ENCODE measurements at places on chromosomes 4 and X. TPM values are rescaled to one million over a fixed set of nuclear protein-coding genes. Genes with fewer than 3 reads are reported as not detected.

The POU4F2 gene
- total RNA-seq: not detected

DNA sequence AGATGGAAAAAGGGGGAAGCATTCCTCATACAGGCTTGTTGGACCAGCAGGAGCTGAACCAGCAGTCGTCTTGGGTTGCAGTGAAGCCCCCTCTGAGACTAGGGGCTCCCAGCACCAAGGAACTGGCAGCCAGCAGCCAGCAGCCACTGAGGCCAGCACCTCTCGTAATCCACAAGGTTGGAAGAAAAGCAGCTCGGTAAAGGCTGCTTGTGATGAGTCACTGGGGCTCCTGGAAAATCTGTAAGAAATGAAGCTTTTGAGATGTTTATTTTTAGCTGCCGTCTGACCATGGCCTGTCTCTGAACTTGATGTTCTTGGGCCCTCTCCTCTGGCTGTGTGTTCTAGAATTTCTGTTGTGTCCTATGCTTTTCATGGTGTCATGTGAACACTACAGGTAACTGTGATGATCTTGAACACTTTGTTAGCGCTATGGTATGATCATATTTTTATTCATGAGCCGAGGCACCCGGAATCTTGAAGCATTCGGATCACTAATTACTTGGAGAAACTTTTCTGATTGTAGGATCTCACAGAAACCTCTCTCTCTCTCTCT is 18.6 kb downstream of the CLCN4 start:
- H3K4me3 ChIP-seq: no peak overlapping the region
- H3K27me3 ChIP-seq: peaks cover 20% of the 10 kb centered on the region
- ATAC-seq: no peak
- no peaks in the 10 kb centered on the region for H3K4me1 ChIP-seq

DNA sequence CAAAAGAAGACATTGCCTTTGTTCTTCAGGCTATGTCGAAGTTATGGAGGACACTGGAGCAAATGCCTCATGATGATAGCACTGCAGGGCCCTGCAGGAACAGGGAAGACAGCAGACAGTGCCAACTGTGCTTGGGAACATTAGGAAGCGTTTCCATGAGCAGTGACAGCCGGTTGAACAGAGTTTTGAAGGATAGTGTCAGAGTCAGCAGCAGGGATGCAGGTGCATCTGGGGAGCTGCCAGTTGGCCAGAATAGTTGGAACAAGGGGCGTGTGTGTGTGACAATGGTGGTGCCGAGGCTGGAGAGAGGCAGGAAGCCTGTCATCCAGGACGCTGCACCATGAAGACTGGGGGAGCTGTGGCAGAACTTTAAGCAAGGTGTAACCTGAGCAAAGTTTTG is 88.6 kb downstream of the SHROOM3 start:
- H3K4me3 ChIP-seq: no peak overlapping the region
- no peaks in the 10 kb centered on the region for H3K36me3 ChIP-seq
- ATAC-seq: no peak
- H3K27ac ChIP-seq: no peak overlapping the region

DNA sequence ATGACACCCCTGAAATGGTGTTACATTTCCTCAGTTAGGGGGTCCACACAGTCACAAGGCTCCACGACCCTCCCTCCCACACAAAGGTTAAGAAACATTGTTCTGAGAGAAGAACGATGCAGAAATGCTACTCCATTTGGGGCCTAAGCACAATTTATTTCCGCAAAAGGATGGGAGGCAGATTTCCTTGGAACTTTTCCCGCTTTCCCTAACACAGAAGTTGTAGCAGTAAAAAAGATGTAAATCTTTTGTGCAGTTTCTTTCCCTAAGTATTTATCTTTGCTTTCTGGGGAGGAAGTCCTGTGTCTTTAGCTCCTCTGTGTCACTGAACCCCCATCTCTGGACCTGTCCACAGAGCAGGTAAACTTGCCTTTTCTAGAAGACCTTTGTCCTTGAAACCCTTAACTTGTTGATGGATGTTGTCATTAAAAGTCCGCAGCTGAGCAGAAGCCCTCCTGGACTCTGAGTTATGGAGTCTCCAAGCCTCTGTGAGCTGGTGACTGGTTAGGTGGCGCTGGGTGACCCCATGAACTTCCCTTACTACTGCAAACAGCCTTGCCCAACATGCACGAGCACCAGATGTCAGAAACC is 67.2 kb upstream of the SHISA3 start:
- H3K27ac ChIP-seq: no peak overlapping the region
- peaks cover 8% of the 10 kb centered on the region for H3K27me3 ChIP-seq

The ENPP6 gene
- 2.2 TPM for total RNA-seq

DNA sequence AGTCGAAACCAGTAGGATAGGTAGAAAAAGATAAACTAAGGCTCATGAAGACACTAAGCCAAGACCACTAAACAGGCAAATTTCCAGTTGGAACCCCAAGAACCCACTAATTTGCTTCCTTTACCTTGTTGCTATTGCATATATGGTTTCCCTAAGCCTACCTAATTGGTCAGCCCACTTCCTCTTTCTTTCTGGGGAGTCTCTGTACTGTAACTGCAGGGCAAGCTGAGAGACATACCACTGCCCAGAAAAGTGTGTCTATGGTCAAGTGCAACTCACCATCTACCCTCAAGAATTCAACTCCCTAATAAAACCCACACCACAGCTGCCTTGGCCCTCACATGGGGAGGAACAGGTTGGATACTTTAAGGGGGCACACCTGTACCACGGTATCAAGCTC is 28.6 kb downstream of the IDS start:
- H3K4me1 ChIP-seq: no peaks in the 10 kb centered on the region
- H3K36me3 ChIP-seq: peaks cover 43% of the 10 kb centered on the region
- no peak overlapping the region for H3K4me3 ChIP-seq
- H3K27ac ChIP-seq: peak overlapping the region; percentile 28
- H3K27me3 ChIP-seq: no peaks in the 10 kb centered on the region
